ENCODE measurements at places on chromosomes 5 and 9. TPM values are rescaled to one million over a fixed set of nuclear protein-coding genes. Genes with fewer than 3 reads are reported as not detected.
A peak's percentile ranks its signal among the peaks of the same experiment; 100 is the strongest.

- DNase-seq = no peak
Observed at GRCh38 chr9:84659313-84659712, 10.2 kb upstream of the NTRK2 start.

- no peak for DNase-seq
Observed at GRCh38 chr5:56070851-56071465, 76.2 kb upstream of the IL6ST start.

- DNase-seq = no peak
Observed at GRCh38 chr5:161283296-161283695, 263.2 kb downstream of the GABRB2 start.

- DNase-seq = no peak
Observed at GRCh38 chr9:16817002-16817401, 53.5 kb downstream of the BNC2 start.

DNA sequence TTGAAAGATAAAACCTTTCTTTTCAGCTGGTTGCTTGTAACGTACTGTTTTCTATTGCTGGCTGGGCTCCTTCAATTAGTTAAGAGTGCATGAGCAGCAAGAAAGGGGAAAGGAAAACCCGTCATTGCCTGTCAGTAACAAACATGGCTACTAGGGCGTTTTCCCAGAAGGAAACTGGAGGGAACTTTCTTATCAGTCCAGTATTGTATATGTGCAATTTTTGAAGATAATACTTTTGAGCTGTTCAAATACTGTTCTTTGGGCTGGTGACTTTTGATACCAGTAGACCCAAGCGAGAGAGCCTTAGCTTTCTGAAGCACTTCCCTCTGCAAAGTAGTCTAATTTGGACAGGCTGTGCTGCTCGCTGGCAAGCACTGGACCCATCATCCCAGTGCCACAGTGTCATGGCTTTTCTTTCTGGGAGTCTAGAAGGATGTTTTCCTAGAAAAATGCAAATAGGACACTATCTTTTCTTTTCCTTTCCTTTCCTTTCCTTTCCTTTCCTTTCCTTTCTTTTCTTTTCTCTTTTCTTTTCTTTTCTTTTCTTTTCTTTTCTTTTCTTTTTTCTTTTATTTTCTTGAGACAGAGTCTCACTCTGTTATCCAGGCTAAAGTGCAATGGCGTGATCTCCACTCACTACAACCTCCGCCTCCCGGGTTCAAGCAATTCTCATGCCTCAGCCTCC is 149.9 kb upstream of the SMIM23 start:
- no peak for DNase-seq

DNA sequence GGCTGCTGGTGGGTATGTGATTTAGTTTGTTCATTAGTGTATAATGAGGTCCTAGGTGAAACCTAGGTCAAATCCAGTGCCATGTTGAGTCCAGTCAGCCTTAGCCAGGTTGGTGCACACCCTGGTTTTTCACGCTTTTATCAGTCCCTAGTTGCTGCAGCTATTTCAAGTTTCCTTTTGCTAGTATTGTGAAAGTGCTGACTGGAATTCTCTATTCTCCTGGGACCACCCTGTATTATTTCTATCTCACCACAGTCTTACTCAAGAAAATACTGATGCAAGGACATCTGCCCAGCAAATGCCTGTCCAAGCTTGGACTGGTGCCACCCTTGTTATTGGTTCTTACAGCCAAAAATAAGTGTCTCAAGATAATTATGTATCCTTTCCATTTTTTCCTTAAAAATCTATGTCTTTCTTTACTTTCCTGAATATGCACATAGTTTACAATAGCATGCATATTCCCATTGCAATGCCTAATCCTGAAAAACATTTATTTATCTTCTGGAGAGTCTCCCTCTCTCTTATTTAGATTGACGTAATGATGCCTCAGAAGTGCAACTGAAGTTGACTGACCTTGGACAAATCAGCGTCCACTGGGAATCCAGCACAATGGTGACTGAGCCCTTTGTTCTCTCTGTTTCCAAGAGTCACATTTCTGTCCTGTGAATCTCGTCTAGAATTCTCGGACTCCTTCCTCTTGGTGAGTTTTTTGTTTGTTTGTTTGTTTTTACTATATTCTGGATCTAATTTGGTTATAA is 1075.0 kb downstream of the CDH9 start:
- DNase-seq = peak; percentile 53

Gene FCN2
- not detected for total RNA-seq

Measured in A172 (cell line).